PC-3 (cell line): ENCODE measurements at places on chromosomes 2 and 18.

- DNase-seq: no peak
Measured at GRCh38 chr18:9008709-9009635, 93.5 kb upstream of the NDUFV2 start.

DNA sequence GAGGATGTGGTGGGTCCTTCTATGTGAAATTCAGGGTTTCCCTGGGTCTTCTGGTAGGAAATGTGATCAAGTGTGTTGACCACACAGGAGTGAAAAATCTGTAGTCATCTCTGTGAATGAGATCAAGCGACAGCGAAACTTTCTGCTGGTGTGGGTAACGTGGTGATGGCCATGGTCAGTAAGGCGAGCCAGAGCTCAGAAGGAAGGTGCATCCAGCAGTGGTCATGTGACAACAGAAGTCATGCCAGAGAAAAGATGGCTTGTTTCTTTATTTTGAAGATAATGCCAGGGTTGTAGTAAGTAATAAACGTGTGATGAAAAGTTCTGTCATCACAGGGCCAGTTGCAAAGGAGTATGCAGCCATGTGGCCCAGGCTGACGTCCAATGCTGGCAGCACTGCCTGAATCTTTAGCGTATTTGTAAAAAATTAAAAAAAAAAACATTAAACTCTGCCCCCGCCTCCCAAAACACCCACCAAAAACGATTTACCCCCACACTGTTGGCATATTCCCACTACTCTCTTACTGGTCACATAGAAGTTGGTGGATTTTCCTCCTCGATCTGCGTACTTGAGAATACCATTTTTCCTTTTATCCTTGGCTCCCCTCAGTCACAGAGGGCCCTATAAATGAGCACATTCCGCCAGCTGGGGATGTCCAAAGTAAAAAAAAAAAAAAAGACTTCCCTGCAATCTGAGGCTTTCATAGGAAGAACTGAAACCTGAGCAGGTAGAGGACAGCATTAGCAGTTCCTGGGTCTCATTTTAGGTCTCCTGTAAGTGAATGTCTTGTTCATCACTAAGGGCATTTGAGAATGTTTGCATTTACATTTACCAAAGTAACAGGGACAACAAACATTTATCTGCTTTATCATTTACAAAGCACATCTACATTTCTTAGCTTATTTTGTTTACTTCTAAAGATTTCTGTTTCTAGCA, 70.6 kb downstream of the SLC4A3 start:
- DNase-seq: no peak

DNA sequence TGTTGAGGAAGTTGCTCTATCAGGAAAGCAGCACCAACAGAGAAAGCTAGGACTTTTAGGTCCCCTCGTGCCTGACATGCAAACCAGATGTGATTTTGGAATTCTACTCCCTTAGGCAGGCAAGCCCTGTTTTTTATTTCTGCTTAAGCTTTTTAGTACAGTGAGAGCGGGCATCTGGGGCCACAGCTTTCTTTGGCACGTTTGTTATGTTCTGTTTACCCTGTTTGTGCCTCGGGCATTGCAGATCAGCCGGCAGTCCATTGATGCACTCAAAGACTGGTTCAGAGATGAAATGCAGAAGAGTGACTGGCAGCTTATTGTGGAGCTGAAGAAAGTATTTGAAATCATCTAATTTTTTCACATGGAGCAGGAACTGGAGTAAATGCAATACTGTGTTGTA, 61.9 kb downstream of the EIF5B start:
- DNase-seq: no peak

GRCh38 chr2:229265727-229266126, 5.4 kb downstream of the PID1 start:
- no peak for DNase-seq

GRCh38 chr2:26948800-26949199, 21.6 kb upstream of the MAPRE3 start:
- no peak for DNase-seq

DNA sequence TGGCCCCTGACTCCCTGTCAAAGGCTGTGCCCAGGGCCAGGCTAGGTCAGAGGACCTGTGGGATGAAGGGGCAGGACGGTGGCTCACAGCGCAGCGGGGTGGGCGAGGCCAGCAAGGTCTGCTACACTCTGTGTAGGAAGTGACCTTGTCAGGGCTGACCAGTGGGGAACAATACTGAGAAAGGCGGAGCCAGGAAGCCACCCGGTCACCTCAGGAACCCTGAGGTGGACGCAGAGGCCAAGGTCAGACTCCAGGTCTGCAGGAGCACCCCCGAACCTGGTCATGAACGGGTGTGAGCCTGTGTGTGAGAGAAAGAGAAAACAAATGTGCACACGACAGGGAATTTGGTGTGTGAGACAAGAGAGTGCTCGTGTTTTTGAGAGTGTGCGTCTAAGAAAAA, 72.3 kb downstream of the SMAD7 start:
- DNase-seq: no peak

DNA sequence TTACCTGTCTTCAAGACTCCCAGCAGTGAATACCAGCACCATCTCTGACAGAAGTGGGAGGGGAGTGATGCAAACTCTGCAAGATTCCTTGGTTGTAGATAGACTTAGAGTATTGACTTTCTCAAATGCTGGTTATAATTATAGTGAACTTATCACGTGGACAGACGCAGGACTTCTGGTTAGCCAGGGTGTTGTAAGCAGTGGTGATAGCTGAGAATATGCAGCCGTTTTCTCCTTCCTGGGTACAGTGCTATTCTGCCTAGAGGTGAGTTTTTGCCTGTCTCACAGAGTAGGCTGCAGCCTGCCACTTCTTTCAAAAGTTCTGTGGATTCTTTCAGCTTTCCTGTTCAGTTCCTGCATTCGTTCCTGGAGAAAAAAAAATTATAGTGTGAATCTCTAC, 733 bp upstream of the CXCR2 start:
- DNase-seq: no peak

DNA sequence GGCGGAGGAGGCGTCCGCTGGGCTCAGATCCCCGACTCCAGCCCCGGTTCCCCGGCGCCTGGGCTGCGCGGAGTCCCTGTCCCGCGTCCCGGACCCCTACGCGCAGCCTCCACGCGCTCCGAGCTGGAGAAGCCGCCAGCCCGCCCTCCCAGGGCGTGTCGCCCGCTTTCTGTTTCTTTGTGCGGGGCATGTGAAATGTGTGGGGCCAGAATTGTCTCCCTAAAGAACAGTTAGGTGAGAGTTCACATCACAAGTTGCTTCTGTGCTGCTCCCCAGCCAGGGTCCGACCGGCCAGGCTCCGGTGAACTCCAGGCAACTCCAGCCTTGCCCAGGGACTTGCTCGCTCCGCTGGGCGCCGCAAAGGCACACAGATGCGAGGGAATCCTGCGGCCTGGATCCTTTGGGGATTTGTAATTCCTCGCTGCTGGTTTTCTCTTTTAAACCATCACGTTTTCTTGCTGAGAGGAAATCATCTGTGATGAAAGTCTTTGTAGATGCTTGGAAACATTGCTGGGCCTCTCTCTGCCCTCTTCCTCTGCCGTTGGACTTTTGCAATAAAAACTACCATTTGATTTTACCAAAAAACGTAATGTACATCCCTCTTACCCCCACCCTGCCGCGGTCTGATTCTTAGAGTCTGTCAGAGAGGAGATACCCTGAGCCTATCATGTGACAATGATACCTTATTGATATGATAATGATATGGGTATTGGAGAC, 631 bp downstream of the GYPC start:
- no peak for DNase-seq

DNA sequence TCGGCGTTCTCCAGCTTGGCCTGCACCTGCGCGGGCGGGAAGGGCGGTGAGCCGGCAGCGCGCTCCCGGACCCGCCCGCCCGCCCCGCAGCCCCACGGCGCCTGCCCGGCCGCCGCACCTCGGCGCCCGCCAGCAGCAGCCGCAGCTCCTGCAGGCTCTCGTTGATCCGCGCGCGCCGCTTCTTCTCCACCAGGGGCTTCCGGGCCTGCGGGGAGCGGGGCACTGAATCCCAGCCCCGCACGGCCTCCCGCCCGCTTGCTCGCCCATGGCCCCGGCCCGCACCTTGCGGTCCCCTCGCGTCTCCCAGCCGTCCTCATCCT, 335 bp downstream of the HES6 start:
- DNase-seq: no peak

DNA sequence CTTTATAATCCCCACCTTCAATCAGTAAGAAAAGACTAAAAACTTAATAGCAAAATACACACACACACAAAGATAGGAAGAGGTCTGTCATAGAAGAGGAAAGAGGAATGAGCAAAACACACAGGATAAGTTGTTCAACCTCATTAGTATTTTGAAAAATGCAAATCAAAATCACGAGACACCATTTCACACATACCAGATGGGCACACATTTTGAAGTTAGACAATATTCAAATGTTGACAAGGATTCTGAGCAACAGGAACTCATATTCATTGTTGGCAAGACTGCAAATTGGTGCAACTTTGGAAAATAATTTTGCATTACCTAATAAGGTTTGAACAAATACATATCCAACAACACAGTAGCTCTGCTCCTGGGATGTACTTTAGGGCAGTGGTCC, 127.6 kb downstream of the RAB3GAP1 start:
- DNase-seq: no peak

GRCh38 chr2:6973895-6974545, 56.8 kb downstream of the RNF144A start:
- DNase-seq: peak; percentile 93

- DNase-seq: no peak
Measured at GRCh38 chr2:215888680-215889079, 124.7 kb downstream of the MREG start.

DNA sequence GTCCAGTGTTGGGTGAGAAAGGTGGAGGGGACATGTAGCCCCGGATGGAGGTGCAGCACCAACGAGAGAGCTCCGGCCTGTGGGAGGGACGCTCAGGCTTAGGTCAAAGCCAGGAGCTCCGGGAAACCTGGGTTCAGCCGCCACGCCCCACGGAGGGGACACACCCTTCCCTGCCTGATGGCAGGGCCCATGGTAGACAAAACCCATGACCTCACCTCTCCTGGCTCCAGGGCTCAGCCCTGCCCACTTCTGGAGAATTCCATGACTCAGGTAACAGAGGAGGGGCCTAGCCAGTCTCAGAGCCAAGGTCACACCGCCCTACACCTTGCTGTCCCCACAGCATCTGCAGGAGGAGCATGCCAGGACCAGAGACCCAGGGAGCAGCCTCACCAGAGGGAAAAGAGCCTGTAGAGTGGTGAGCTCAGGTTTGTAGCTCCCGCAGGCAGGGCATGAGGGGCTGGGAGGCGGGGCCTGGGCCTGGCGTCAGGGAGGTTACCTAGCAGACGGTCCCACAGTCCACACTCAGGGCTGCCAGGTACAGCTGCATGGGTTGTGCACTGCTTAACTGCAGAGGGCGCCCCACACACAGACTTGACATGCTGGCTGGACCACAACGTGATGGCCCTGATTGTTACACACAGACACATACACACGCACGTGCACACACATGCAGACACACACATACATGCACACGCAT, 70.8 kb upstream of the SMAD7 start:
- DNase-seq: peak; percentile 73

DNA sequence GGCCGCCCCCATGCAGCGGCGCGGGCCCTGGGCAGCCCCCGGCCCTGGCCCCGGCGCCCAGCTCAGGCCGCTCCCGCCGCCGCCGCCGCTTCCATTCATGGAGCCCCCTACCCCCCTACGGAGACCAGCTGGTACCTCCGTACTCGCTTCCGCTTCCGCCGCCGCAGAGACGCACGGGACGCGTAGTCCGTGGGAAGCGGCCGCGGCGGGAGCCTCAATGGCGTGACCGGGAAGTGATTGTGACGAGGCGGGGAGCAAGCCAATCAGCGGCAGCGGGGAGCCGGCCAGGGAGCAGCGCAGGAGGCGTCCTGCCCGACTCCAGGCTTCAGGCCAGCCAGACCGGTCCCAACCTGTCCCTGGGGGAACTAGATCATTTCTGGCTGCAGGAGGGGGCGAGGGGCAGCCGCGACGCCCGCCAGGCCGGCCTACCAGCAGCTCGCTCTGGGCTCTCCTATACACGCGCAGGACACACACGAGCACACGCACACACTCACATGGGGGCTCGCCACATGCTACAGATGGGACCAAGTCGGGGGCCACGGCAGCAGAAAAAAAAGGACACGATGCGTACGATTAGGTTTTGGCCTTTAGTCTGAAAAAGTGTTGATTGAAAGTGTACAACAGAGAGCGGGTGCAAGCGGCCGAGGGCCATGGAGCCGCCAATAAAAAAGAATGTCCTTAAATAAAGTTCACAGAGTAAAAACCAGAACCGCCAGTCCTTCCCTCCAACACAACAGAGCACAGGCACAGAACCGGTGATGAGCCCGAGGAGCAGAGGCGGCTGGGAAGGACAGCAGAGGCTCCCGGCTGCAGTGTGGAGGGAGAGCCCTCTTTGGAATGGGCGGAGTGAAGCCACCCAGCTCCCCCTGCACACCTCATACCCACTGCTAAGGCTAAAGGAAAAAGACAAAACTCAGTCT, at the start of gene ZNF513:
ZNF513 (minus strand) TSS at position 109 of the 920 bp plus-strand sequence. CDS start 208 bp downstream, outside the sequence.
- peak; percentile 85 for DNase-seq

DNA sequence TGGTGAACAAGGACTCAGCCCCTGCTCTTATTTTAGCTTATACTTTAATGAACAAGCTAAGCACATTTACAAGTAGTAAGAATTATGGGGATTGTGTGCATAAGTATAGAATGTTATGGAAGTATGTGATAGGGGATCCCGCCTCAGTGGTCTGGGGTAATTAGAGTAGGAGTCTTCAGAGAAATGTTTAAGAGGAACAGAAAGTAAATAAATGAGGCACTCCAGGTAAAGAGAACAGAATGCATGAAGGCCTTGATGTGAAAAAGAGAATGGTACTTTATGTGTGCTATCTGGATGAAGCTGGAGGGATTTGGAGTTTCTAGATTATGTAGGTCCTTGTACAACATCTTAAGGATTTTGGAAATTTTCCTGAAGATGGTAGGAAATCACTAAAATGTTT, 76.6 kb downstream of the BMPR2 start:
- DNase-seq: no peak

DNA sequence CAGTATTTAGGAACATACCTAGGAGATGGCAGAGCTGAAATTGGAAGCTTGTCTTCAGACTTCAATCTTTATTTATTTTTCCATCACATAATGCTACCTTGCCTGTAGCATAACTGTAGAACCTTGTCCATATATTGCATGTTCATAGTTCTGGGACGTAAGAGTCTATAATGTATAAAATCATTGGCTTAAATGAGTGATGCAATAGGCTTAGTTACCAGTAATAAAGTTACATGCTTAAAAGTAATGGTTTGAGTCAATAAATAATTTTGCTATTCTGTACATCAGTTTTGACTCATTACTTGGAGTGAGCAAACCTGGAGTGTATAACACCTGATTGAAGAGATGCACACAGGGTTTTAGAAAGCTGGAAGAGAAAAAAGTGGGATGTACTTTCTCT, 229.3 kb downstream of the CDCA7 start:
- DNase-seq: no peak

DNA sequence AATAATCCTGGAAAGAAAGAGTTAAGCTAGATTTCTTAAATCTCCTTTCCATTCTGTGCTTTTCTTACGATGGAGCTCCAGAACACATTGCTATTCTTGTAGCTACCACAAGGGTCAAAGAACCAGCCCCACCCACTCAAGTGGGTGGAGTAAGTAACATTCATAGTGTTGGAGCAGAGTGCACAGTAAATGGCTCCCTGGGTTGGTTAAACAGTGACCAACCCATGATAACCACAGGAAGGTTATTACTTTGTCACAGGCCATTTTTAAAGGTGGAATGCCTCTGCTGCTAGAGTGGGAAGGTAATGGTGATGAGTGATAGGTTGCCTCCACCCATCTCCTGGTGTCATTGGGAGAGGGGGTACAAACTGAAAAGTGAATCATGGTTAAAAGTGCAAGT, 13.9 kb downstream of the ARPC2 start:
- DNase-seq: peak; percentile 51

- no peak for DNase-seq
Measured at GRCh38 chr2:88451811-88452564, 505 bp downstream of the FOXI3 start.

- DNase-seq: no peak
Measured at GRCh38 chr2:3108710-3109702, 268.6 kb downstream of the EIPR1 start.
